ENCODE measurements at places on chromosomes 12 and 14.

- DNase-seq = no peak
These were observed 10.9 kb downstream of the C12orf43 start for GRCh38 chr12:121005346-121005815.

- DNase-seq = no peak
These were observed 52.8 kb downstream of the IGF1 start for GRCh38 chr12:102427543-102427941.

DNA sequence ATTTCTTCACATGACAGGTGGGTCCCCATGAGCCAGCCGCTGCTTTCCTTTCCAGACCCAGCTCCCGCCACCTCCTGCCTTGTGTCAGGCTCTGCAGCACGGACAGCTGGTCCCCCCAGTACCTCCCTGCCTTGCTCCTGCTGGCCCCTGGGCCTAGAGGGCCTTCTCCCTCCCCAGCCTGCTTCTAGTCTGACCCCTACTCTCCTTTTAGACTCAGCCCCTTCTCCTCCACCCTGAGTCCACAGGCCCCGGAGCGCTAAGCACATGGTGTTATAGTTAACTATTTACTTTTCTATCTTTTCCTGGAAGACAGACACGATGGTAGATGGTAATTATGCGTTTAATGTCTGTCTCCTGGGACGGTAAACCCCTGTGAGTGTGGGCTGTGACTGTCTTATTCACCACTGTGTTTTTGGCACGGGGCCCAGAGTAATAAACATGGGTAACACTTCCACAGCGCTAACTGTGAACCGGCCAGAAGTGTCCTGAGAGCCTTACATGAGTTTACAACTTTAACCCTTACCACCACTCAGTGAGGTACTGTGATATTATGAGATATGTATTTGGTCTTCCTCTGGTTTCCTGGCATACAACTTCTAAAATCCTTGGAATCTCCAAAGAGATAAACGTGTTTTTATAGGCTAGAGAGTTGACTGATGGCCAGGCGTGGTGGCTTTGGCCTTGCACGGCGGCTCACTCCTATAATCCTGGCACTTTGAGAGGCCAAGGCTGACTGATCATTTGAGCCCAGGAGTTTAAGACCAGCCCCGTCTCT lies 41.2 kb downstream of the DGLUCY start:
- no peak for DNase-seq

GRCh38 chr14:52069307-52070050 lies 620 bp upstream of the NID2 start:
- DNase-seq = peak; percentile 49

DNA sequence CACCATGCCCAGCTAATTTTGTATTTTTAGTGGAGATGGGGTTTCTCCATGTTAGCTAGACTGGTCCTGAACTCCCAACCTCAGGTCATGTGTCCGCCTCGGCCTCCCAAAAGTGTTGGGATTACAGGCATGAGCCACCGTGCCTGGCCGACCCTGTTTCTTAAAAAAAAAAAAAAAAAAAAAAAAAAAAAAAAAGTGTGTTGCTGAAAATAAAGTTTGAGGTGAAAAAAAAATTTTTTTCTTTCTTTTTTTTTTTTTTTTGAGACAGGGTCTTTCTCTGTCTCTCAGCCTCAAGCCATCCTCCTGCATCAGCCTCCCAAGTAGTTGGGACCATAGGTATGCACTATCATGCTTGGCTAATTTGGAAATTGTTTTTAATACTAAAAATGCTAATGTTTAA lies 11.3 kb downstream of the RBM25 start:
- DNase-seq = no peak

- no peak for DNase-seq
These were observed 120.9 kb downstream of the TMEM132C start for GRCh38 chr12:128387811-128388422.

- no peak for DNase-seq
These were observed 2.9 kb downstream of the ARHGDIB start for GRCh38 chr12:14958361-14959125.

DNA sequence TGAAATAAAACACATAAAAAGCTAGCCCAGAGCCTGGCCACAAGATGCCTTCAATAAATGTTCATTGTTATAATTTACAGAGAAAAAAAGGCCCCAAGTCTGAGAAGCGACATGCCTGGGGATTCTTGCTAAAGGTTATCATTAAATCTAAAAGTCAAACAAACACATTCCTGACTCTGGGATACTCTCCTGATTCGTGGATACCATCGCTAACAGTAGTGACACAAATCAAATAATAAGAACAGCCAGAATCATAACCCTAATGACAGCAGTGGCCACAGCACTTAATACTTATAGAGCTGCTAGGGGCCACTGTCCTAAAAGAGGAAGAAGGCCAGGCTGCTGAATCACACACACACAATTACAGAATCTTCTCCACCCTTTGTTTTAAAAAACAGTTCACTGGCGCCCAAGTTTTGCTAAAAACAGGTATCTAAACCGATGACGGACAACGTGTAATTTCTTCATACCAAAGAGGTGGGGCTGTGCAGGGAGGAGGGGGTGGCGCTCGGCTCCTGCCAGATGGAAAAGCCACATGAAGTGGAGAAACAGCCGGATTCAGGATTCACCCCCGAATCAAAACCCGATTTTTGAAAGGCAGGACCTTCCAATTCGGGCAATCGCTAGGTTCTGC lies 1.2 kb downstream of the CLIP1 start:
- no peak for DNase-seq

GRCh38 chr12:100955139-100955538 lies 160.6 kb downstream of the ANO4 start:
- DNase-seq = no peak

- no peak for DNase-seq
These were observed at the start of gene PYGL for GRCh38 chr14:50943943-50944646. PYGL (minus strand) TSS chr14:50944483; CDS start chr14:50944403, 80 bp downstream.

DNA sequence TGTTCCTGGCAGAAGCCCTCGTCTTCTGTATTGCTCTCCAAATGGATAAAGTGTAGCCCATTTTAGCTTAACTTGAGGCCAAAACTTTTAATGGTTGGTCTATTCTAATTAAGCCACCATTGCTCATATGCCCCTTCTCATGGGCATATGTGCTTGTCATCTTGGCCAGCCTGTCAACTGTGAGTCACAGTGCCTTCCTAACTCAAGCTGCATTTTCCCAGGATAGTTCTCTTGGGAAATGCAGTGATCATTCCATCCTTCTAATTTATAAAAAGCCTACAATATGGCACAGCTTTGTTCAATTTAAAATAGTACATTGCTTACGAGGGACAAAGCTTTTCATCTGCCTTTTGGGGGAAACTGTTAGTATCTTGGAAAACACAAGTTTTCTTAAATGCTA lies 6.6 kb downstream of the PTHLH start:
- DNase-seq = no peak

DNA sequence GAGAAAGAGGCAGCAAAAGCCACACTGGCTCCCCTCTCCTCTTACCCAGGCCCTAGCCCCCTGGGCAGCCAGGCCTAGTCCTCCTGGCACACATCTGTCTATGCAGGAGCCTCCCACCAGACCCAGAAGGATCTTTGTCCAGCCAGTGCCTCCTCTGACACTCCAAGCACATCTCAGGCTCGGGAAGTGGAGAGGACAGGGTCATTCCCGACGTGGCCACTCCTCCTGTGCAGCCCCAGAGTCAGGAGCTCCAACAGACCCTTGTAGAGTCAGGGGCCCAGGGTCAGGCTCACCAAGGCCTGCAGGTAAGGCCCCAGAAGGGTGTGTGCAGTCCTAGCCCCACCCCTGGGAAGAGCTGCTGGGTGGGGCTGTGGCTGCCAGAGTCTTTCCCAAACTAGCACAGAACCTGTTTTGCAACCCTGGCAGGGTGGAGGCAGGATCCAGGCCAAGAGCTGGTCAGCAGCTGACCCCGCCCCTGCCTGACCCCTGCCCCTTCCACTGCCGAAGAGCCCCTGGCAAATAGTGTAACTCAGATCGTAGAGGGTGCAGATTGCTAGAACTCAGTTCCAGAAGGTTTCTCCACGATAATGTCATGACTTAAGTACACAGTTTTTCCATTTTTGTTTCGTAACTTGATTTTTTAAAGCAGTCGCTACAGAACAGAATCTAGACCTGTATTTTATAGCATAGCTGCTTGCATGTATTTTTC lies 26.6 kb upstream of the PNMA1 start:
- DNase-seq = no peak

- DNase-seq = no peak
These were observed 120.0 kb downstream of the RPS6KA5 start for GRCh38 chr14:90940318-90940962.

GRCh38 chr12:10147714-10148403 lies 17.9 kb upstream of the CLEC7A start:
- no peak for DNase-seq

DNA sequence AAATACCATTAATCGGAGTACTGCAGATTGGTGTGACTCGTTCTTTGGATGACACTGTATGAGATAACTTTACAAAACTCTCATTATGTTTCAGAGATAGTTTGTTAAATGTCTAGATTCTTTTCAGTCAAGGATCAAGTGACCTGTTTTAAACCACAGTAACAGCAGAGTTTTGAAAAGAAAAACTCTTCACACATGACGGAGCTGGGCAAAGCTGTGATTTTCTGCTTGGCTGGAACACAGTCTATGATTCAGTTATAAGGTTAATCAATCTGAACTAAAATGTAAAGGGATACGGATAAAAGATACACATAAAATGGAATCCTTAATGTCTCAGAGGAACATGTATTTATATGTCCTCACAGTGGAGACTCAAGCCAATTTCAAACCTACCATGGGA lies 573.2 kb downstream of the PRKD1 start:
- DNase-seq = no peak

DNA sequence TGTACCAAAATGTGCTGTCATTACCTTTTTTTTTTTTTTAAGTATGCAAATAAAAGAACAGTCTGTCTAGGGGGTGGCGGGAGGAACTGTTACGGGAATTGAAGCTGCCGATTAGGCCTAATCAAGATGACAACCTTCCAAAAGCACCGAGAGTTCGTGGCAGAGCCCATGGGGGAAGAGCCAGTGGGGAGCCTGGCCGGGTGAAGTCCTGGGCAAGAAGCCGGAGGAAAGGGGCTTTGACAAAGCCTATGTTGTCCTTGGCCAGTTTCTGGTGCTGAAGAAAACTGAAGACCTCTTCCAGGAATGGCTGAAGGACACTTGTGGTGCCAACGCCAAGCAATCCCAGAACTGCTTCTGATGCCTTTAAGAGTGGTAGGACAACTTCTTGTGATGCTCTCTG lies 42.6 kb downstream of the ACTN1 start:
- DNase-seq = no peak

DNA sequence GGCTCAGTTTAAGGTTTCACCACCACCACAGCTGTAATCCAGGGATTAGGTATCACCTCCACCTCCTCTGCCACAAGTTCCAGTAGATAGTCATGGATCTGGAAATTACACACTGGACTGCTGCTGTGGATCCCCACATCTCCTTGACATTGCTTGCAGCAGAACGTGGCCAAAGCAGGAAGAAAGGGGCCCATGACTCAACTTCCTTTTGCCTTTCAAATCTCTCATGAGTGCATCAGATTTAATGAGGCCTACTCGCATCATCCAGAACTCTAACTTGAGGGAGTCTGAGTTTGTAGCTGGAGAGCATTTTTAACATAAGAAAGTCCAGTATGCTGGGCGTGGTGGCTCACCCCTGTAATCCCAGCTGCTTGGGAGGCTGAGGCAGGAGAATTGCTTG lies 29.2 kb upstream of the TMED10 start:
- no peak for DNase-seq

GRCh38 chr14:93693914-93694313 lies 94.4 kb downstream of the PRIMA1 start:
- no peak for DNase-seq

GRCh38 chr12:98819821-98820404 lies 174.8 kb downstream of the APAF1 start:
- DNase-seq = no peak

DNA sequence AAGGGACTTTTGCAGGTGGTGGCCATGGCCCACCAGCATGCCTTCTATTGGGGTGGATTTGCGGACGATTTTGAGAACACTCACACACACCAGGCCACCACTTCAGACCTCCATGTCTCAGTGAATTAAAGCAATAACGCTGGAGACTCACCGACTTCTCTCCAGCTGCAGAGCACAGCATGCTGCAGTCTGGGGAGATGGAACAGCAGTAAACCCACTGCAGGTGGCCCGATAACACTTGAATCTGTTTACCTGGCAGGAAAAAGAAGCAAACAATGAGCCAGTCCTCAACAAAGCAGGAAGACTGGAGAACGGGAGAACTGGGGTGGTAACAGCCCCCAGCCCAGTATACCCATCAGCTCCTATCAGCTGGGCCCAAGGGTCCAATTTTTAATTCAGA lies 21.6 kb downstream of the RFC5 start:
- no peak for DNase-seq

DNA sequence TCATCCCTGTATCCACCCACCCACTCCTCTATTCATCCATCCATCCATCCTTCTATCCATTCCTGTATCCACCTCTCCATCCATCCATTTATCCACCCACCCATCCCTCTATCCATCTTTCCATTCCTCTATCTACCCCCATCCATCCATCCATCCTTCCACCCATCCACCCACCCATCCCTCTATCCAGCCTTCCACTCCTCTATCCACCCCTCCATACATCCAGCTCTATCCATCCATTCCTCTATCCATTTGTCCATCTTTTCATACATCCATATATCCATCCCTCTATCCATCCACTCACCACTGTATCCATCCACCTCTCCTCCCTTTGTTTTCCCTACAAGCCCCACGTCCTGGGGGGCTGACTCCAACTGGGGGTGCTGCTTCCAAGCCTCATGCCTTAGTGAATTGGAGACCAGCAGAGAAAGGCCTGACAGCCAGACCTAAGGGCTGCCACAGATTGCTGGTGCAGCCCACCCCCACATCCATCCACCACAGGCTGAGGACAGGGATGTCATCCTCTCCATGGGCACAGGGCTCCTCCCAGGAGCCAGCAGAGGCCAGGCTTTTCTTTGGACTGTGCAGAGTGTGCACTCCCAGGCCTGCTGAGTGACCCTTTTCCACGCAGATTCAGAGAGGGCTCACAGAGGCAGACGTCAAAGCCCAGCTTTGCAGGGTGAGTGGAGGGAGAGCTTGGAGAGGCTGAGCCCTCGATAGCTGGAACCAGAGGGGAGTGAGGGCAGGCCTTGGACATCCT lies 18.9 kb upstream of the GPR132 start:
- no peak for DNase-seq

DNA sequence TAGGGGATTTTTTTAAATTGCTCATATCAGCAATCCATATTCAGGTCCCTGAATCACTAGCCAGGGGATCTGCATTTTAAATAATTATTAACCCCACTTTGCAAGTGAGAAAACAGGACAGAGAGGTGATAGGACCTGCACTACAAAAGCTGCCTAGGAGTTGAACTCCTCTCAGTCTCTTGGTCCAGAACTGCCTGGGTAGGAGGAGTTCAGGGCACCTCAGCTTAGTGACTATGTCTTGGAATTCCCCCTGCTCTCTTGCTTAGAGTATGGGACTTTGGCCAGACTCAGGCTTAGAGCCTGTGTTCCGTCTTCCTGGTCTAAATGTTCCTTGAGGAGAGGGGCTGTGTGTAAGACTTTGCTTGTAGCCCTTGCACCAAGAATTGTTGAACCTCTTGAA lies 68.2 kb upstream of the WSCD2 start:
- no peak for DNase-seq
